ENCODE measurements at places on chromosomes 5 and 9.

DNA sequence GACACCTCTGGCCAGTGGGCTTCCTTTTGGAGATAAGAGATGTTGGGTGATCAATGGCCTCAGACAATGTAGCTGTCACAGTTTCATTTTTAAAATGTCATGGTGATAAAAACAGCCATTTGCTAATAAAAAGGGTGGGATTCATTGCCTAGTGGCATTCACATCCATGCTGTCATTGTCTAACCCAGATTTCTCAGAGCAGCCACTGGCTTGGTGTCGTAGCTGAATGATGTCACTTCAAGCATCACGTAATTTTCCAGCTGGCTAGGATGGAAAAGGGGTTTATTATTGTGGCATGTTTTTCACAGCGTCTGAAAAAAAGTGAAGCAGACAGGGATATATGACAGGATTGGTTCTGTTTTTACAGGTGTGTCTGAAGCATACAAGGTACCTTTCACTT, 184.7 kb downstream of the AOPEP start:
- no peak for DNase-seq

GRCh38 chr9:114804505-114804904, 1.3 kb downstream of the TNFSF15 start:
- DNase-seq, result peak; percentile 95

GRCh38 chr5:40405230-40405629, 274.5 kb upstream of the PTGER4 start:
- no peak for DNase-seq

GRCh38 chr5:54443270-54443669, 12.2 kb upstream of the HSPB3 start:
- DNase-seq, result no peak

DNA sequence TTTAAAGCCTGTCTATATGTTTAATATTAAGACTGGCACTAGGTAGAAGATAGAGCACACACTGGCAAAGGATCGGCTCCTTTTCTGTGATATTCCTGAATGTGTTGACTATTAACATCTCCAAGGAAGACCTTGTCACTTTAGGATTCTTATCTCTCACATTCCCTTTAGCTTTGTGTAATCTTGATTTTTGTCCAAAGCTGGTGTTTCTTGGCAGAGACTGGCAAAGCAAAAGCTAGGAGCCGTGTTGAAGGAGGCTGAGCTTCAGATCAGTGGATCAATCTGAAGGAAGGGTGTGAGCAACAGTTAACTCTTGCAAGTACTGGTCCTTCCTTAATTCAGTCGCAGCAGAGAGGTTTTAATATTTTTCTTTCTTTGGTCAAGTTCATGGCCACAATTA, 830.4 kb upstream of the ZNF608 start:
- DNase-seq, result peak; percentile 17

- no peak for DNase-seq
Observed at GRCh38 chr9:93664549-93665120, 88.3 kb downstream of the PHF2 start.

- DNase-seq, result no peak
Observed at GRCh38 chr5:40353442-40353841, 326.3 kb upstream of the PTGER4 start.

GRCh38 chr9:32581512-32582143, 8.7 kb upstream of the NDUFB6 start:
- DNase-seq, result no peak

DNA sequence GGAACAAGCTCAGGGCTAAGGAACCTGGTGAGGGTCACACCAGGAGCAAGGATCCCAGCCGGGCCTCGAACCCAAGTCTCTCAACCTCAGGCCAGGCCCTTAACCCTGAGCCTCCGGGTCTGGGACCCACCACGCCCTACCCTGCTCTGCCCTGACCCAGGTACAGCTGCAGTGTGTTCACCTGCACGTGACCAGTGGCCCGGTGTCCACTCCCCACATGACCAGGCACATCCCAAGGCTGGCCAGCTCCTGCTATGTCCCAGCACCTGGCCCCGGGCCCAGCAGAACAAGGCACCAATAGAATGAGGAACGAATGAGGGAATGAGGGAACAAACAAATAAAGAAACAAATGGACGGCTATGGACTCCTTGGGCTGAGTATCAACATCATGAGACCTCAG, 112.0 kb upstream of the SARDH start:
- no peak for DNase-seq

DNA sequence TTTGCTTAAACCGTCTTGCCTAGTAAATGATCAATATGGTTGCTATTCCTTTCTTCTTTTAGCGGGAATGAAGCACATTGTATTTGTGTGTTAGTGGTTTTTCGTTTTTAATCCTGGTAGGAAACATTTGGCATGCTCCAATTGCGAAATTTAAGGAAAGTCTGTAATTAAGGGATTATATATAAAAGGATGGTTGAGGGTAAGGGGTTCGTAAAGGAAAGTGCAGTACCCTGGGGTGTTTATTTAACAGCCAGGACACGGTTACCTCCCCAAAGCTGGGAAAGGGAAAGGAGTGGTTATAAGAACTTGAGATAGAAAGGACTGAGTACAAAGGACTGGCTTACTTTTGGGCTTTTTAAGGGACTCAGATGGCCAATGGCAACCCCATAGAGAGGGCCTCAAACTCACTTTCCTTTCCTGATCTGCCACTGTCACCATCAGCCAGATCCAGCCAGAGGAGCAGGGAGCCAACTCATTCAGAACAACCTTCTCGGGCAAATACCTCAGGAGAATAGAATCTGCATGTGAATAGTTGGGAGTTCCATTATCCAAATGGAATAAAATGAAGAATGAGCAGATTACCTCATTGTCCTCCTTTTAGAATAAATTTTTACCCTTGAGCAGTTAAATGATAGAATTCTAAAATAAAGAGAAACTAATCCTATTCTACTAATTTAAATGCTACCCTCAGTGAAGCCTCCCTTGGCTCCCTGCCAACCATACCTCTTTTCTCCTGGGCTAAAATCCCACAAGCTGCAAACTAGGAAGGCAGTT, 117.7 kb downstream of the SNCAIP start:
- DNase-seq, result no peak

DNA sequence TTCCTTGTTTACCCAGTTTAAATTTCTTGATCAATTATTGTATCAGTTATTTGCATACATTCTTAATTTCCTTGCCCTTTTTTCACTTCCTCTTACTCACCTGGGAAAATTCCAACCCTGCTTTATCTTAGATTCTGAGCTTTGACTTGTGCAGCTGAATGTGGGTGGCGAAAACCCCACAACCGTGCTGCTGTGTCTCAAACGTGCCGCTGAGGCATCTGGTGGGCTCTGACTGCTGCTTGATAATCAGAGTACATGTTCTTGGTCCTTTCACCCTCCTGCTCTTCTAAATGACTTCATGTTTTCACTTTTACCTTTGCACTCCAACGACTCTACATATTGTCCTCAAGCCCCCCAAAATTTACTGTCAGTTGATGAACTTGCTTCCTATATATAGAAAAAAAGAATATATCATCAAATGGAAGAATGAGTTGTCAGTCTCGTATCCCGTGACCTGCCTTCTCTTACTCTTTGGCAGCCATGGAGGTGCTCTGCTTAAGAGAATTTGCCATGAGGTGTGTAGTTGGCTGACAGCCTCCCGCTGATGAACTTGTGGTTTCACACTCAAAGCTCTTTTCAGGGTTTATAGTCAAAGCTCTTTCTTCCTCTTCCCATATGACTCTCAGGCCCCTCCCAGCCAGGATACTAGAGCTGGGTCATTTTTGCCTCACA, 14.0 kb upstream of the JAK2 start:
- DNase-seq, result no peak

GRCh38 chr5:158389786-158390185, 530.8 kb upstream of the CLINT1 start:
- DNase-seq, result no peak

DNA sequence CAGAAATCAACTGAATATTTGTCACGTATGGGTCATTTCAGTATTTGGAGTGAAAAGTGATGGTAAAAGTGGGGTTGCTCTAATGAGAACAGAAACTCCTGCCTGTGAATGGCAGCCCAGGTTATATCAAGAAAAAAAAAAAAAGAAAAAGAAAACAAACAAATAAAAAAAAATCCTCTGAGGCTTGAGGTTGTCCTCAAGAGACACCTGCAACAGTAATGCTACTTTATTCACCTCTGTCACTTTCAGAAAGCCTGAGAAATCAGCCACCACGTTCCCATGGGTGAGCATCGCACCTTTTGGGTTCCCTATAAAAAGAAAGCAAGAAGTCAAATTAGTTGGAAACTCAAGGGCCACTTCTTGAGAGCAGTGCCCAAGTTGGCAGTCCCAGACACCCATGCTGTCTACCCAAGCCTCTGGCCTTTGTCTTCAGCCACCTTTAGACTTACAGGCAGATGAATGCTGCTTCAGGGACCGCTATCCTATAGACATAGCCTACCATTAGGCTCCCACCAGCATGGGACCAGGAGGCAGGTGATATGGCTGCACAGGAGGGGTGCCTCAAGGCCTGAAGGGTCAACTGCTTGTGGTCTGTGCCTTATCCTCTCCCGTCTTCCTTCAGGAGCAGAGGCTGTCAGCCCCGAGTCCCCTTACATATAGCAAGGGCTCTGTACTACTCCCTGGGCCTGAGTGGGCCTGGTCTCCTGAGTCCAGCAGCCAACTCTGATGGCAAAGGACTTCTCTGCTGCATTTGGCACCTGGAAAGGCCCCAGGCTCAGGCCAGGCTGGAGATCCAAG, 31.1 kb upstream of the MEIKIN start:
- DNase-seq, result no peak

DNA sequence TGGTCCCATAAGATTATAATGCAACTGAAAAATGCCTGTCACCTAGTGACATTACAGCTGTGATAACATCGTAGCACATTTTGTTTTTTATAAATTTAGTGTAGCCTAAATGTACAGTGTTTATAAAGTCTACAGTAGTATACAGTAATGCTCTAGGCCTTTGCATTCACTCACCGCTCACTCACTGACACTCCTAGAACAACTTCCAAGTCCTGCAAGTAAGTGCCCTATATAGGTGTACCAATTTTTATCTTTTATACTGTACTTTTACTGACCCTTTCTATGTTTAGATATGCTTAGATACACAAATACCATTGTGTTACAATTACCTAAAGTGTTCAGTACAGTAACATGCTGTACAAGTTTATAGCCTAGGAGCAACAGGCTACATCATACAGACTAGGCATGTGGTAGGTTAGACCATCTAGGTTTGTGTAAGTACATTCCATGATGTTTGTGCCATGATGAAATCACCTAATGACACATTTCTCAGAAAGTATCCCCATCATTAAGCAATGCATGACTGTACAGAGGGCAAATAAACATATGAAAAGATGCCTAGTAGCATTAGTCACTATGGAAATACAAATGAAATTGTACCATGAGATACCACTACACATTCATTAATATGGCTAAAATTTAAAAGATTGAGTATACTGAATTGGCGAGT, 127.6 kb downstream of the TRPM6 start:
- no peak for DNase-seq

- no peak for DNase-seq
Observed at GRCh38 chr5:82413302-82414040, 135.3 kb upstream of the RPS23 start.

DNA sequence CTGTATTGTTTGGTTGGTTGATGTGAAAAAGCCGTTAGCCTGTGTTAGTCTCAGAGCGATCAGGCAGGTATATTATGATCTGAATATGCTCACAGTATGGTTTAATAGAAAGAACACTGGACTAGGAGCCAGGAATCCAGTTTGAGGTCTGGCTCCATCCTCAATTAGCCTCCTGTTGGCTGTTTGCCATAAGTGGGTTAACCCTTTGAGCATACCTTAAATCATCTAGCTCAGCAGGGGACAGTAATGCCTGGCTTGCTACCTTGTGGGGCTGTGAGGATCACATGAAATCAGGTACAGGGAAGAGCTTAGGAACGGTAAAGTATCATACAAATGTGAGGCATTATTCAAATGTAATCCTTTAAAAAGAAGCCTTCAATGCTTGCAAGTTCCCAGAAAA, 104.7 kb downstream of the CMYA5 start:
- no peak for DNase-seq

- DNase-seq, result no peak
Observed at GRCh38 chr5:161030229-161030628, 178.2 kb upstream of the ATP10B start.

DNA sequence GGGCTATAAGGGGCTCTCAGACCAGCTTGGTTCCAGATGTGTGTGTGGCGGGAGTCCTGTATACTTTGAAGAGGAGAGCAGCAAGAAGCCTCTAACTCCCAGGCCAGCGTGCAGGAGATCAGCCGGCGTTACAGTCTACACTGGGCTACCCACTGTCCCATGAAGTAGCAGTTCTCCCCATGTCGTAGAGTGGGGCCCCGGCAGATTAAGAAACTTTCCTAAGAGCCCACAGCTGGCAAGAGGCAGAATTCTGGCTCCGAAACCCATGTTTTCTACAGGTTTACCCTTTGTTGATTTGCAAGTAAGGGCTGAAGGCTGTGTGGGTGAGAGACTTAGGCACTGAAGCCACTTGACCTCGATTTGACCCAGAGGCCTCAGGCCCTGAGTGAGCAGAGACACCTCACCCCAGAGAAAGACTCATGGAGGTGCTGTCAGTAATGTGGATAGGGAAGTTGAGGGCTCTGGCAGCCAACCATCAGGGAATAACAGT, 881 bp upstream of the B4GALT1 start:
- DNase-seq, result no peak

DNA sequence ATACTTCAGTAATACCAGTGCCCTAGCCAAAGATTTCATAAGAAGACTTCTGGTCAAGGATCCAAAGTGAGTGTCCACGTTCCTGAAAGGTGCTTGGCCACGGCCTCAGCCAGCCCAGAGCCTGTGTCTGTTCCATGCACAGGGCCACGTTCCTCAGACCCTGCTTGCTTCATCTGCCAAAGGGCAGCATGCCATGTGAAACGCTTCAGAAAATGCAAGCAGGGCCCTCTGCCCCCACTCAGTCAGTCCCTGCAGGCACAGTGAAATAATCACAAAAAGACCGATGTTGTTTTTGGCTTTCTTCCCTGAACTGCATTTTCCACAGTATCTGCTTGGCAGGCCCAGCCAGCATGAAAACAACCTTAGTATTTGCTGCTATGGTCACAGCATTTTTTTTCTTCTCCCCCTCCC, 85.5 kb upstream of the CTSL start:
- DNase-seq, result peak; percentile 23

- no peak for DNase-seq
Observed at GRCh38 chr9:15211815-15212495, 95.1 kb downstream of the TTC39B start.

GRCh38 chr5:37873988-37874387, 34.1 kb upstream of the GDNF start:
- DNase-seq, result no peak

DNA sequence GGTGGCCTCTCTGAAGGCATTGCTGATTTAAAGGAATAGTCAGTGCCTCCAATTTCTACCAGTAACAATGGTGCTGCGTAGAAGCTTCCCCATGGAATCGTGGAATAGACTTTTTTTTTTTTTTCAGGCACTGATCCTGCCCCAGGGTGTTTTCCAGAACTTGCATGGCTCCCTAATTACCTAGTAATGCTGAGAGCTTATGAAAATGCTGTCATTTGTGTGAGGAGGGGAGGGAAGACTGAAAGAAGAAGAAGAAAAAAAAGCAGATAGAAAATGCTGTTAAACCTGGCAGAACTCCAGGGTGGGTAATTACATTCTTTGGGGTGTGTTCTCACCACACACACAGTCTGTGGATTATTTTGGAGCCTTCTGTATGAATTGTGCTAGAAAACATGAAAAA, 4.8 kb upstream of the GRIA1 start:
- DNase-seq, result no peak

Measured in LNCaP clone FGC (cell line).